ENCODE measurements at places on chromosomes 2 and 18.

DNA sequence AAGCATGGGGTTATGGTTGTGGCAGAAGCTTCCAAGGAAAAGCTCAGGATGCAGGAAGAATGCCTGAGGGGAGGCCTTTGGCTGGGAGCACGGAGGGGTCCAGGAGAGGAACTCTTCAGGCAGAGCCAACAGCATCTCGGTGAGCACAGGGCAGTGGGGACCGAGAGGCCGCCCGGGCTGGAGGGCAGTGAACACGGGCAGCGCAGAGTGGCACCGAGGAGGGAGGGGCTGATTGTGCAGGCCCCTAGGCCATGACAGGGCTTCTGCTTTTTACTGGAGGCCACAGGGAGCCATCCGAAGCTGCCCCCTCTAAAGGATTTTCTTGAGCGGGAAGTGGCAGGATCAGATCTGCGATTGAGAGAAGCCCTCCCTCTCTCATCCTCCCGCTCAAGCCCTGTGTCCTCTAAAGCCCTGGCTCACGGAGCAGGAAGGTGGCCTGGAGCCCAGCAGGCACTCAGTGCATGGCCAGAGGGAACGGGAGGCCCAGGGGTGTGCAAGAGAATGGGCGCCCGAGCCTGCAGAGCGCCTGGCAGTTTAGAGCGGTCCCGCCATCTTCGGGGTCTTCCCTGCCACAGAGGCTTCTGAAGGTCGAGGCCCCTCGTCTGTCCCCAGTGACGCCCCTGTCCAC lies 110.0 kb upstream of the STON1 start:
- DNase-seq, result no peak

- DNase-seq, result no peak
Observed at GRCh38 chr18:32804134-32804888, 31.5 kb upstream of the KLHL14 start.

- DNase-seq, result no peak
Observed at GRCh38 chr2:130864830-130865800, 28.4 kb downstream of the ARHGEF4 start.

DNA sequence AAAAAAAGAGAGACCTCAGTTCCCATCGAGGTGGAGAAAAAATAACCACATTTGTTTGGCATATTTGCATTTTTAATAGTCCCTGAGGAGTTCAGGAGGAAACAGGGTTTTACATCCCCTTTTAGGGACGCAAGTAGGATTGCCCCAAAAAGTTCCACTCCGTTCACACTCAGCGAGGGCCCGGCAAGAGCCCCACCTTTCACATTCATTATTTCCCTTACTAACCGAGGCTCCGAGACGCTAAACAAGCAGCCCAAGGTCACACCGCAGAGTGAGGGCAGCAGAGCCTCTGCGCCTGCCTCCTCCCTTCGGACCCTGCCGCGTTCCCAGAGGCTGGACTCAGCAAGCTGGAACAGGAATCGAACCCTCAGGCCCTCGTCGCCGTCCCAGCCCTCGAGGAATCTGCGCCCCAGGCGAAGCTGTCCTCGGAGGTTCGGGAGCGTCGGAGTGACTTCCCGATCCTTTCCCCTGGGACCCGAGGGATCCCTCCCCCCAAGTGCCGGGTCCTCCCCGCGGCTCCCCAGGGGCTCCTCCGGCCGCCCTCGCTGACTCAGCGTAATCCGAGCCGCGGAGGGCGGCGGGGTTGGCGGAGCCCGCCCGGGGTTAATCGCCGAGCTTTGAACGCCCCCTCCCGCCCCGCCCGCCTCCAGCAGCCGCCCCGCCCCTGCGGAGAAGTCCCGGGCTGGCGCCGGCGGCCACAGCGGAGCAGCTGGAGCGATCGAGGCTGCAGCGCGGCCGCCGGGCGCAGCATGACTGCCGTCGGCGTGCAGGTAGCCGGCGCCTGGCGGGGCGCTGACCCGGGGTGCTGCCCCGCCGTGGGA lies at the start of gene TMEM37:
TSS of gene TMEM37 (plus strand) at position 700 of the 821 bp plus-strand sequence. CDS start at position 750, 50 bp downstream.
- DNase-seq, result no peak

GRCh38 chr2:189231719-189232323 lies 52.3 kb upstream of the COL5A2 start:
- no peak for DNase-seq

- no peak for DNase-seq
Observed at GRCh38 chr18:58403799-58404455, 225.0 kb downstream of the ALPK2 start.

- DNase-seq, result no peak
Observed at GRCh38 chr2:174846218-174846617, 81.9 kb upstream of the CHRNA1 start.

DNA sequence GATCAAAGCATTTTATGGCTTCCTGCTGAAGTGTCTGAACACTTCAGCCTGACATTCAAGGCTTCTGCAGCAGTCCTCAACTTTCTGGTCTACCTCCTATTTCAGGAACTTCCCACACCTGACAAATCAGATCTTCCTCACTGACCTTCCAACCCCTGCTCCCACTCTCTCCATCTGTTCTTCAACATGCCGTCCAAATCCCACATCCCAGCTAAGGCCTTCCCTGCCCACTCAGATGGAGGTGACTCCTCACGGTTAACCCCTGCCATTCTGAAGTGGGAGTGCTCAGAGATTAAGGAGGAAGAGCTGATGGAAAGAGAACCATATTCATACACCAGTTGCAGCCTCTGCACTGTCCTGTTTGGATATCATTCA lies 104.8 kb downstream of the POLR1A start:
- no peak for DNase-seq

- DNase-seq, result no peak
Observed at GRCh38 chr2:128531856-128532255, 213.2 kb upstream of the HS6ST1 start.

GRCh38 chr2:144890828-144891227 lies 370.9 kb upstream of the ZEB2 start:
- no peak for DNase-seq

DNA sequence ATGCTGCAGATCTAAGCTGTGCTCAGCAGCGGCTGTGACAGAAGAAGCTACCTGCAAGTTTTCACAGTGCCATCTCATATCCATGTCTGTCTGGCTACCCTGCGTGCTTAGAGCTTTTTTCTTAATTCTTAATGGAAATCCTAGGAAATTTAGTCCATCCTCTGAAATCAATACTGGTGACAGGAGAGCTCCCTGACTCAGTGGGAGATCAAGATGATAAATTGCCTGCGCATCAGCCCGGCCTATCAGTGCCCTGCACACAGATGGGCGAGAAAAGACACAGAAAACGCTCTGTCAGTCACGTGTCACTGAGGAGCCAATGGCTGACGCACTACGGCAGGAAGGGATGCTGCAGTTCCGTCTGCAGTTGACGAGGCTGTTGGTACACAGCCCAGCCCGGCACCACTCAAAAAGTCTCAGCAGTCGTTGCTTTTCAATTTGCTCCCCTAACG lies 819.6 kb upstream of the FSHR start:
- peak; percentile 57 for DNase-seq

GRCh38 chr18:3260995-3261372 lies 949 bp upstream of the MYL12B start:
- no peak for DNase-seq

GRCh38 chr18:3652380-3653262 lies 202.6 kb downstream of the TGIF1 start:
- DNase-seq, result peak; percentile 44

- no peak for DNase-seq
Observed at GRCh38 chr2:70243806-70244584, 4.4 kb downstream of the TIA1 start.

- no peak for DNase-seq
Observed at GRCh38 chr2:142650601-142651000, 226.9 kb upstream of the KYNU start.

DNA sequence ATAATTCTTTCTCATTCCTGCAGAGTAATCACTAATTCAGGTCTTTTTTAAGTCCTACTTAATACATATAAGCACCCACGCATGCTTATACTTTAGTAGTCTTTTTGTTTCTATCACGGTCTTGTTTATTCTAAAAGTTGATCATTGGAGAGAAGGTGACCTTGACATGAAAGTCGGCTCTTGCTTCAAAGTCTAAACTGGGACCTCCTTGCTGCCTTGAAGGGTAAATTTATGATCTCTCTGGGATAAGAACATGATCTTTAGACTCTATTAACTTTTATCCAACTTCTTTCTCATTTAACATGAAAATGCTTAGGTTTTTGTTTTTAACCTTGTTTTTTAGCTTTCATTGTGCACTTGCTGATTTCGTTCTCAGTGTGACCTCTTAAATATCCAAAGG lies 792.3 kb downstream of the DPP10 start:
- DNase-seq, result no peak

DNA sequence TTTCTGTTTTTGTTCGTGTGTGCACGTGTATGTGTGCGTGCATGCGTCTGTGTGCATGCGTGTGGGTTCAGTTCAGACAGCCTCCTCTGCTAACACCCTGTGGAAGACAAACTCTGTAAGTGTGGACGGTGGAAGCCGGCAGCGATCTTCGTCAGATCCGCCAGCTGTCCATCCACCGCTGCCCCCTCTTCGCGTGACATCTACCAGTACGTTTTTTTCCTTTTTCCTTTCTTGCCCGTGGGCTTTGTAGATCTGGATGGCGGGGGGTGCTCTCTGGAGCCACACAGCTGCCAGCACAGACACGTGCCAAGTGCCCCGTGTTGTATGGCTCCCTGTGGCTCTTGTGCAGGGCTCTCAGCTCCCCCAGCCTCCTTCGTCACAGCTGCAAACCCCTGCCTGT lies 32.3 kb downstream of the ITGB1BP1 start:
- DNase-seq, result no peak

DNA sequence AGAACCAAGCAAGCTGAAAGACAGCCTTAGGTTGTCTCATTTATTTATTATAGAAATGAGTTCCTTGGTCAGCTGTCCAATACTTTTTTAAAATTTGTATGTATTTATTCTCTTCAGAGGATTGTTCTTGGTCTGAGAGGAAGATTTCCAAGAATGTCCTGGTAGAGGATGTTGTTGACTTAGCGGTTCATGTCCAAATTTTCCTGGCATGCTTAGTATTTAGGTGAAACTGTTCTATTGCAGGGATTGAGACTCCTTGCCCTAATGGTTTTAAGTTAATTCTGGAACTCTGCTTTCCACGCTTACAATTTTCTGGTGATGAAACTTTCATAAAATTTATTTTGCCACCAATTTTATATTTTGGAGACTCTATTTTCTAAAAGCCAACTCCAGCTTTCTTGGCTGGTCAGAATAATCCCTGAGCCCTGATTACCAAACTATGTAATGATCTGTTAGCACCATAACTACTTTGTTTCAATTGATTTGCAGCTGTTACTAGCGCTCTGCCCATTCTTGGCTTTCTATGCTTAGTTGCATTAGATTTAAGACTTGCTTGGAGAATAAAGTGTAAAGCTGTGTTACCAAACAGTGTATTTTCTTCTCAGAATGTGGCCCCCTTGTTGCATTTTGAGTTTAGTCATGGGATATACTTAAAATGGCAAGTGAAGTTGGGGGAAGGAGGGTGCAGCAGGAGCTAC lies 1868.8 kb upstream of the CELF4 start:
- DNase-seq, result no peak

DNA sequence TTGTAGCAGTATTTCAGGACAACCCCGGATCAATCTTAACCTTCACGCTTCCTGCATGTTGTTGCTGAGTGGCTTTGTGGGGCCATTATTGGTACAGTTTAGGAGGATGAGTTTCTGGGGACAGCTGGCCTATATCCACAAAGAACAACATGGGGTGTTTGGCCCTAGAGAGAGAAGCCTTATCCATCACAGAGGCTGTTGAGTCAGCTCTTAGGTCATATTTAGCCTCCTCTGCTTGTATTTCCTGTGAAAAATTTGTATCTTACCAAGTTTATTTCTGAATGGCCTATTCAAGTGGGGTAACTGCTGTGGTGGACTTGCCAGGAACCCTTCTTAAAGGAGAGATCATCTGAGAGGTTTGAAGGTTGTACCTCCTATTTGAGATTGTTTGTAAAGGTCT lies 77.6 kb downstream of the MAP4K4 start:
- DNase-seq, result no peak

- no peak for DNase-seq
Observed at GRCh38 chr18:75363446-75364225, 63.9 kb downstream of the SMIM21 start.

DNA sequence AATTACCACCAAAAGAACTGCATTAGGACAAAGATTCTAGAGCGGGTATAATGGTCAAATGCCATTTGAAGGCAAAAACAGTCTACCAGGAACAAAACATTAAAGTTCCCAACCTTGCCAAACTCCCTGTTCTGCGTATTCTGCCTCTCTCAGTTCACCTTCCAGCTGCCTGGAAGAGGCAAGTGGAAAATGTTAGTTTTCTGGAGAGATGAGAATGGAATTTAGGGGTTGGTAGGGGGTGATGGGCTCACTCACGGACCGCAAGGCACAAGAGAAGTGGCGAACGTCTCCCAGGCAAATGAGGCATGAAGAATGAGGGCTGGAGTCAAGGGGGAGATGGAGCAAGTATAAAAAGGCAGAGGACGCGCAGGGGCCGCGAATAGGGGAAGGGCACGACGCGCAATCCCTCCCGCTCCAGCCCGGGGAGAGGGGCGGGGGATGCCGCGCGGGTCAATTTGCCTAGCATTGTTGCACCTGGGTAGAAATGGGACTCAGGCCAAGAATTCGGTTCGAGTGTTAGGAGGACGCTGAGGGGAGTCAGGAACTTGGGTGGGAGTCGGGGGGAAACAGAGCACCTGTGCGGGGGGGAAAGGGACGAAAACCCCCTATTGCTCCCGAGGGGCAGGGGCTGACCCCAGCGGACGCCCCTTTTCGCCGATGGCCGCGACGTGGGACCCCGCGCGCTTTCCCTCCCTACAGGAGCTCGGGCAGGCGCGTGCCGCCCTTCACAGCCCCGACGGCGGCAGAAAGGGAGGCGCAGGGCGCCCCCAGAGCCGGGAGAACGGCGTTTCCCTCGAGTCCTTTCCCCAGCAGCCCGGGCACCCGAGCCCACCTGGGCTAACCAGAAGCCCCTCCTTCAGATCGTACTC lies 573 bp downstream of the PAIP2B start:
- DNase-seq, result peak; percentile 35

DNA sequence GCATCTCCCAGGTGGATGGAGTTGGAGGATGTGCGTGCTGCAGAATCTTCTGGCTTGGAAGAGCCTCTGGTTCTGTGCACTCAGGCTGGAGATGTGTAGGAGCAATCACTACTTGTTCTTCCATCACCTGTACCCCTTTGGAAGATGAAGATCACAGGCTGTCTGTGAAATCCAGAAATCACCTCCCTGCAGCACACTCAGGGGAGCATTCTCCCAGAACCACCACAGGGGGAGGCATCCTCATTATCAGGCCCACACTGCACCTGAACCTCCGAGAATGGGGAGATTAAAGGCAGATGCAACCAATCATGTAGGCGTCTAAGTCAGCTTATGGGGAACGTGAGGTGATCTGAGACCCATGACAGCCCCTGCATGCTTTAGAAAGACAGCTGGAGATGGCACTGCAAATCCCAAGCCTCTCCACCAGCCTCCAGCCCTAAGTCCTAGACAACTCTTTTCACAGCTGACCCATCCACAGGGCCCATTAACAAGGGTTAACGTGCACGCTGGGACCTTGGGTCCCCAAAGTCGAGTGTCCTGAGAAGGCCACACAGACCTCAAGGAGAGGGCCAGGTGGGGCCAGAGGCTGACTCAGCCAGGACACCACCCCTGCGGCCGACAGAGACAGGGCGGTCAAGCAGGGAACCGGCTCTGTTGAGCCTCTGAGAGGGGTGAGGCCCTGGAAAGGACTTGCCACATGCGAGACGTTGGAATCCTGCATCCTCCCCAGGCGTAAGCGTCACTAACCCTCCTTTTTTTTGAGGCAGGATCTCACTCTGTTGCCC lies 314.9 kb downstream of the EIPR1 start:
- no peak for DNase-seq

Measured in stimulated activated CD4-positive, alpha-beta T cell treated with anti-CD3 and anti-CD28 coated beads, Interleukin-4, amount 100 ng/mL, for 1 hour (primary cell).